ENCODE measurements at places on chromosomes 11 and 22. TPM values are rescaled to one million over a fixed set of nuclear protein-coding genes. Genes with fewer than 3 reads are reported as not detected.

DNA sequence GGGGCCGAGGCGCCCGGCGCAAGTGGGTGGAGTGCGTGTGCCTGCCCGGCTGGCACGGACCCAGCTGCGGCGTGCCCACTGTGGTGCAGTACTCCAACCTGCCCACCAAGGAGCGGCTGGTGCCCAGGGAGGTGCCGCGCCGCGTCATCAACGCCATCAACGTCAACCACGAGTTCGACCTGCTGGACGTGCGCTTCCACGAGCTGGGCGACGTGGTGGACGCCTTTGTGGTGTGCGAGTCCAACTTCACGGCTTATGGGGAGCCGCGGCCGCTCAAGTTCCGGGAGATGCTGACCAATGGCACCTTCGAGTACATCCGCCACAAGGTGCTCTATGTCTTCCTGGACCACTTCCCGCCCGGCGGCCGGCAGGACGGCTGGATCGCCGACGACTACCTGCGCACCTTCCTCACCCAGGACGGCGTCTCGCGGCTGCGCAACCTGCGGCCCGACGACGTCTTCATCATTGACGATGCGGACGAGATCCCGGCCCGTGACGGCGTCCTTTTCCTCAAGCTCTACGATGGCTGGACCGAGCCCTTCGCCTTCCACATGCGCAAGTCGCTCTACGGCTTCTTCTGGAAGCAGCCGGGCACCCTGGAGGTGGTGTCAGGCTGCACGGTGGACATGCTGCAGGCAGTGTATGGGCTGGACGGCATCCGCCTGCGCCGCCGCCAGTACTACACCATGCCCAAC is 14.1 kb upstream of the MIEF1 start:
- no peak for DNase-seq

The PTPRCAP gene
- total RNA-seq: 4.0 TPM

DNA sequence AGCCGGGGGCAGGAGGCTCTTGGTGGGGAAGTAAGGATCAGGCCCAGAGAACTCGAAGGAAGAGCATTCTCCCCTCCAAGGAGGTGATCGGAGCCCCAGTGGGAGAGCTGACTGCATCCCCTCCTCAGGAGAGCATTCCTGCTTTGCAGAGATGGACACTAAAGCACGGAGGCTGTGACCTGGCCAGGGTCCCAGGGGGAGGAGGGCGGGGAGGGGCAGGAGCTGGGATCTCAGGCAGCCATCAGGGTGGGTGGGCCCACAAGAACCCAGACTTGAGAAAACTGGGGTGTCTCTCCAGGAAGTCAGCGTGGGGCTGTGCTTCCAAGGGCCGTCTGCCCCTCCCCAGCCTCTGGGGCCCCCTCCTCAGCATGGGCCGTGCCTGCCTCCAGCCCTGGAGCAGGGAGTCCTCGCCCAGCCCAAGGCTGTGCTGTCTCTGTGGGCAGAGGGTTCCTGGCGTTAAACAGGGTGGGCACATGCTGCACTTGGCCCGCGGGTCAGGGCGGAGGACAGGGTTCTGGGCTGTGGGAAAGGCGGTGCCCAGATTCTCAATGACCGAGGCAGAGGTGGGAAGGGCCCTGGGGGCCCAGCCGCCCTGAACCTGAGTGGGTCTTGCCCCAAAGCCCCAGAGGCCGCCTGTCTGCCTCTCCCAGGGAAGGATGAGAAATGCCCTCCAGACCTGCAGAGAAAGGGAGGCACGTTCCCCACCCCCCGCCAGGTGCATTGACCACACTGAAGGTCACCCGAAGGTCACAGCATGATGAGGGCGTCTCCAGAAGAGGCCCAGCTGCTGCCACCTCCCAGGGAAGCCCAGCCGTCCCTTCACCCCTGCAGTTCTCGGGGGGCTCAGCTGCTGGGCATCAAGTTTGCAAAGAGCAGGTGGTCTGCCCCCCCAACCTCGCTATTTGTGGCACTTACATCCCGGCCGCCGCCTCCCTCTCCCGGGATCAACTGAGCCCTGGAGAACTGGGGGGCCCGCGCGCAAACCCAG is 643 bp downstream of the CEND1 start:
- DNase-seq: no peak

GRCh38 chr11:115930291-115930690 is 426.1 kb upstream of the CADM1 start:
- DNase-seq: peak; percentile 27

The HBG2 gene
- 2.6 TPM for total RNA-seq

The OR52D1 gene
- total RNA-seq: not detected

GRCh38 chr11:132856032-132856431 is 676.3 kb downstream of the OPCML start:
- DNase-seq: no peak

DNA sequence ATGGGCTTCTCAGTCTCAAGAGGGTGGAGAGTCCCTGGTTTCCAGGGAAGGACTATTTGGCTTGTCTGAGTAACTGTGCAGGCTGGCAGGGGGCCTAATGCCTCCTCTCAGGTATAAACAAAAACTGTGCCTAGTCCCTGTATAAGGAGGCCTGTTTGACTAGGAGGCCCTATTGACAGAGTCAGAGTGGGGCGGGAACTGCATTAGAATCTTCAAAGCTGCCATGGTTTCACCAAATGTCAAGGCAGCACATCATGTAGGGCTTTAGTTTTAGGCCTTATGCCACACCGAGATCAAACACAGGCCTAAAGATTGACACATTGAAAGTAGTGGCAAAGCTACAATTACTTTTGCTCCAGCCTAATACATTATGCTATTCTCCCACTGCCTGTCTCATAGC is 611.5 kb upstream of the B3GAT1 start:
- DNase-seq: no peak

- no peak for DNase-seq
Measured at GRCh38 chr11:111303461-111303860, 5.1 kb downstream of the POU2AF3 start.

DNA sequence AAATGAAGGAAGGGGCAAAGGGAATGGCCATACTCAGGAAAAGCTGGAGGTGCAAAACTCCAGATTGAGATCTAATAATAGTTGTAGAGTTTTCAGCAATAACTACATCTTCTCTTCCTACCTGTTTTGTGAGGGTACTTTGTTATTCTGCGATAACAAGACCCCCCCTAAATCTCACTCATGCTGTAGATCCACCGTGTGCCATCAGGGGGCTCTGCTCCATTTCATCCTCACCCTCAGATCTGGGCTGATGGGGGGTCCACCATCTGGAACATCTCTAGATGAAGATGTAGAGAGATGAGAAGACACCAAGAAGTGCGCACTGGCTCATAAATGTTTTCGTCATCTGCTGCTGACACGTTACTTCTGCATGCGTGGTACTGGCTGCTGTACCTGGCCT is 135.9 kb upstream of the KIRREL3 start:
- no peak for DNase-seq

GRCh38 chr11:3245071-3245470 is 12.9 kb upstream of the MRGPRE start:
- no peak for DNase-seq

The GLYATL2 gene
- total RNA-seq: 1.4 TPM

- no peak for DNase-seq
Measured at GRCh38 chr11:121452609-121453150, at the start of gene SORL1-AS1. SORL1-AS1 (minus strand) TSS chr11:121452967.

Measured in H4 (cell line).